Naive B cell (primary cell): ENCODE measurements at places on chromosomes 1 and 21.

- no peak overlapping the region for H3K27ac ChIP-seq
- no peaks in the 10 kb centered on the region for H3K27me3 ChIP-seq
- H3K4me1 ChIP-seq: no peaks in the 10 kb centered on the region
- no peak for DNase-seq
- no peaks in the 10 kb centered on the region for H3K36me3 ChIP-seq
- no peak overlapping the region for H3K4me3 ChIP-seq
These were observed 34.9 kb downstream of the VANGL1 start for GRCh38 chr1:115676498-115677181.

DNA sequence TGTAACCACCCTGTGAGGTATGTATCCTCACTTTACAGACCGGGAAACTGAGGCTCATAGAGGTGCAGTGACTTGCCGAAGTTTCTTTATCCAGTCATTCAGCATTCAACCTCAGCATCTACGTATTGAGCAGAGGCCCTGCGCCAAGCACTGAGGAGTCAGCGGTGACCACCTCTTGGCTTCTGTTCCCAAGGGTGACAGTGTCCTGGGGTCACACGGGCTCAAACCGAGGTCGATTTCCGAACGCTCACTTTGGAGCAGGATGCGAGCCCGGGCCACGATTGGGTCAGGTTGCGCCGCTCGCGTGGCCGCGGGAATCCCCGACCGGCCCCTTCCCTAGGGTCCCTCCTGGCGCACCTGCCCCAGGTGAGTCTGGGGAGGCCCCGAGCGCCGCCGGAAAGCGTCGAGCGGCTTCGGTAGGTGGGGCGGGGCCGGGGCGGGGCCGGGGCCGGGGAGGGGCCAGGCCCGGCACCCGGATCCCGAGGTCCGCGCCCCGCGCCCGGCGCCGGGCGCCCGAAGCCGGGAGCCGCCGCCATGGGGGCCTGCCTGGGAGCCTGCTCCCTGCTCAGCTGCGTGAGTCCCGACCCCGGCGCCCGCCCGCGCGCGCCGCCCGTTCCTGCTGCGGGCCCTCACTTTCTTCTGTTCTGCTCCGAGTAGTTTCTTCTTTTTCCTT lies at the start of gene SERINC2:
Gene SERINC2, plus strand, starts transcription at position 482 of the 673 bp plus-strand sequence. Its CDS starts 53 bp downstream, at position 535.
- peaks cover 15% of the 10 kb centered on the region for H3K4me1 ChIP-seq
- peak within 1 kb of the TSS; percentile 93 for H3K4me3 ChIP-seq
- H3K36me3 ChIP-seq: no peaks in the 10 kb centered on the region
- H3K27ac ChIP-seq: peak within 1 kb of the TSS; percentile 32
- peaks cover 70% of the 10 kb centered on the region for H3K27me3 ChIP-seq

- H3K4me1 ChIP-seq: peaks cover 27% of the 10 kb centered on the region
- H3K27me3 ChIP-seq: no peaks in the 10 kb centered on the region
- no peak for DNase-seq
- no peak overlapping the region for H3K27ac ChIP-seq
These were observed 133.6 kb downstream of the DPYD start for GRCh38 chr1:97787231-97787630.

DNA sequence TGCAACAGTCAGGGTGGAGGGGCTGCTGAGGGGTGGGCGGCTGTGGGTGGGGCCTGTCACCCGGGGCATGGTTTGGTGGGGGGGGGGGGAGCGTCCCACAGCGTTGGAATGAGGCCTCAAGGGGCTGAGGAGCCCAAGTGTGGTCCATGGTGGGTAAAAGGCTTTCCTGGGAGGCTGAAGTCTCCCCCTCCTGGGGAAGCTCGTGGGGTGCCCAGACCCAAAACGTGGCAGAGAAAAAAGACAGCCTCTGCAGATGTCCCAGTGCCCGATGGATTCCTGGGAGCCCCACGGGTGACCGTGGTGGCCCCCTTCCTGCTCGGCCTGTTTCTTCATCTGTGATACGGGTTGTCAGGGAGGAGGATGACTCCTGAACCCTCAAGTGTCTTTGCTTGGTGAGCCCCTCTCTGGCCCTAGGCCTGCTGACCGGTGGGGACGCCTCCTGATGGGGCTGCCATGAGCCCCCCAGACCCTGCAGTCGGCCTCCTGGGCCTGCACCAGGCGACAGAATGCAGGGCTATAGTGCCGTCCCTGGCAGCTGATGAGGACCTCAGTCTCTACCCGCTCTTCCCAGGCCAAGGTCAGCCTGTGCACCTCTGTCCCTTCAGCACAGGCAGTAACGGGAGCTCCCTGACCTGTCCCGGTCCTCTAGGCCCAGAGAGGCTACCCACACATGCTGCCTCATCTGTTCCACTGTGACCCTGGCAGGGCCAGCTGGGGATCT lies 1.1 kb downstream of the OBSCN start:
- H3K27ac ChIP-seq: no peak overlapping the region
- no peak for DNase-seq
- no peak overlapping the region for H3K4me3 ChIP-seq
- no peaks in the 10 kb centered on the region for H3K36me3 ChIP-seq

- H3K27ac ChIP-seq: peak overlapping the region; percentile 77
- H3K27me3 ChIP-seq: no peaks in the 10 kb centered on the region
- no peak overlapping the region for H3K4me3 ChIP-seq
- no peak for DNase-seq
- H3K36me3 ChIP-seq: peaks cover 9% of the 10 kb centered on the region
These were observed 241.6 kb downstream of the SMYD3 start for GRCh38 chr1:246265481-246265880.

DNA sequence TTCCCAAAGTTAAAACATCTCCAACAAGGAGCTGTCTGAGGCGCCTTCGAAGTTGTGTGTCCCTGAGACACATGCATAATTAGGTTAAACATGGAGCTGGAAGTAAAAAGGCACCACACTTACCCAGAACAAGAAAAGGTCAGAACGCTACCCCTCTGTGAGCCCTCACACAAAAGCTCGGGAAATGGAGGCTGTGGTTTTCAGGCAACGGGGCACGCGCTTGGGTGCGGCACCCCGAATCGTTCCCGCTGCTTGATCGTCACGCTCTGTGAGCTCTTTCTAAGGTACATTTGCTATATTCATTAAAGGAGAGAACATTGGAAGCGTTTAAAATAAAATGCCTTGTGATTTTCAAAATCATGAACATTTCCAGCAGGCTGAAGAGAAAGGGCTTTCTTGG lies 12.5 kb downstream of the CAPN8 start:
- H3K27me3 ChIP-seq: peaks cover 20% of the 10 kb centered on the region
- no peak for DNase-seq
- no peaks in the 10 kb centered on the region for H3K36me3 ChIP-seq
- H3K4me1 ChIP-seq: no peaks in the 10 kb centered on the region
- no peak overlapping the region for H3K27ac ChIP-seq
- H3K4me3 ChIP-seq: no peak overlapping the region

DNA sequence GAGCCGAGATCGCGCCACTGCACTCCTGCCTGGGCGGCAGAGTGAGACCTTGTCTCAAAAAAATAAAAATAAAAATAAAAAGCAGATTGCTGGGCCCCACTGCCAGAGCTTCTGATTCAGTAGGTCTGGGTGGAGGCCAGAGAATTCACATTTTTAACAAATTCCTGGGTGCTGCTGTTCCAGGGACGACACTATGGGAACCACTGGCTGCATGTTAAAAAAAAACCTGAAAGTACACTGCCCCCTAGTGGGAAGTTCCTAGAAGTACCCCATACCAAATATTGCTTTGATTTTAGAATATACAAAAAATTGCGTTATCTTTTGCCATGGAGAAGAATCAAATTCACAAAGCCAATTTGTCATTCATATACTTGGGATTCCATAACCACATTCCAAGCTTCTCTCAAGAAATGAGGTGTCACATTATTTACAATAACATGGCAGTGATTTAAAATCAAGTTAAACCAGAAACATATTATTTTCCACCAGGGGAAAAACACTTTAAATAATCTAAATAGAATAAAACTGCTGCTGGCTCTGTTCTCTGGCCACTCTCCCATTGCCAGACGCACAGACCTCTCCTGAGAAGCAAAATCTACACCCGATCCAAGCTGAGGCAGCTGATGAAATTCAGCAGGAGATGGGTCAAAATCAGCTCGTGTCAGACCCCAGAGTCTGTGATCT lies 27.4 kb downstream of the SYF2 start:
- H3K27me3 ChIP-seq: peaks cover 24% of the 10 kb centered on the region
- H3K4me3 ChIP-seq: no peak overlapping the region
- no peaks in the 10 kb centered on the region for H3K4me1 ChIP-seq
- H3K36me3 ChIP-seq: no peaks in the 10 kb centered on the region
- DNase-seq: peak; percentile 49

- H3K4me3 ChIP-seq: no peak overlapping the region
- H3K4me1 ChIP-seq: peaks cover 12% of the 10 kb centered on the region
- no peaks in the 10 kb centered on the region for H3K36me3 ChIP-seq
- H3K27ac ChIP-seq: no peak overlapping the region
- peak; percentile 81 for DNase-seq
- no peaks in the 10 kb centered on the region for H3K27me3 ChIP-seq
These were observed 42.4 kb downstream of the CTNNBIP1 start for GRCh38 chr1:9867408-9868243.

GRCh38 chr1:62437273-62437940 lies 558 bp downstream of the USP1 start:
- H3K36me3 ChIP-seq: peaks cover 14% of the 10 kb centered on the region
- peak overlapping the region; percentile 92 for H3K27ac ChIP-seq
- H3K27me3 ChIP-seq: no peaks in the 10 kb centered on the region
- peaks cover 44% of the 10 kb centered on the region for H3K4me1 ChIP-seq
- peak; percentile 48 for DNase-seq

GRCh38 chr1:202374099-202374498 lies 25.6 kb downstream of the PPP1R12B start:
- no peaks in the 10 kb centered on the region for H3K27me3 ChIP-seq
- H3K4me1 ChIP-seq: peaks cover 18% of the 10 kb centered on the region
- peaks cover 8% of the 10 kb centered on the region for H3K36me3 ChIP-seq
- DNase-seq: no peak
- no peak overlapping the region for H3K4me3 ChIP-seq
- no peak overlapping the region for H3K27ac ChIP-seq
